ENCODE measurements at places on chromosomes 3 and 15.

DNA sequence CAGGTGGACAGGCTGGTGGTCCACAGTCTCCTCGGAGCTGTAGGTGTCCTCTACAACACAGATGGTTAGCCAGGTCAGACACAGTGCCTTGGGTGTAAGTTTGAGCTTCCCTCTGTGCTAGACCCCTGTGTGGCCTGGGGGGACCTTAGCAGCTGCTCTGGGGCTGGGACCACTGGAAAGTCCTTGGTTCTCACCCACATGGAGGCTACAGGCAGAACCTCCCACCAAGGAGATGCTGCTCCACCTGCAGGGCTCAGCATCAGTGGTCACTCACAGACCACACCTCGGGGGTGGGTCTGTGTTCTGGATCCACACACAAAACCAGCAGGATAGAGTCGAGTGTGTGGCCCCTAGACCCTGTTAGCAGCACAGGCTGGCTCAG lies 8.4 kb downstream of the RASL12 start:
- no peak for DNase-seq

DNA sequence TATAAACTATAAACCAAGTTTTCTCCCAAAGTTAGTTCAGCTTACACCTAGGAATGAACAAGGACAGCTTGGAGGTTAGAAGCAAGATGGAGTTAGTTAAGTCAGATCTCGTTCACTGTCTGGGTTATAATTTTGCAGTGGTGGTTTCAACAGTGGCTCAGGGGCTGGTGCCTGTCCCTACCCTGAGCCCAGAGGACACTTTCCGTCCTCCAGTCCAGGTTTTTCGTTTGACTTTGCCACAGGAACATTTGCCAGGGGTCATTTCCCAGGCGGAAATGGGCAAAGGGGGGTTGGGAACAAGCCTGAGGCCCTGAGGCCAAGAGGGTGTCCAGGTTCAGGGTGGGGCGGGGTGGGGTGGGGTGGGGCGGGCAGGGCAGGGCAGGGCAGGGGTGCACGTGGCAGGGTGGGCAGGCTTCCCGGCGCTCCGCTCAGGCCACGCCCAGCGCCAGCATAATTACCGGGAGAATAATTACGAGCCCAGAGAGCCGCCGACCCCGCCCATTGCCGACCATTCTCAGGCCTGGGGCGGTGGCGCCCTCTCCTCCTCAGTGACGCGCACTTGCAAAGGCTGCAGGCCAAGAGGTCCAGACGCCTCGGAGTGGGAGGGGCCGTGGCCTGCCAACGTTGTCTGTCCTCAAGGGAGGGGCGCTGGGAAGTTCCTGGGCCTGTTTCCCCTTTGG lies 70.4 kb downstream of the KLF13 start:
- peak; percentile 43 for DNase-seq

DNA sequence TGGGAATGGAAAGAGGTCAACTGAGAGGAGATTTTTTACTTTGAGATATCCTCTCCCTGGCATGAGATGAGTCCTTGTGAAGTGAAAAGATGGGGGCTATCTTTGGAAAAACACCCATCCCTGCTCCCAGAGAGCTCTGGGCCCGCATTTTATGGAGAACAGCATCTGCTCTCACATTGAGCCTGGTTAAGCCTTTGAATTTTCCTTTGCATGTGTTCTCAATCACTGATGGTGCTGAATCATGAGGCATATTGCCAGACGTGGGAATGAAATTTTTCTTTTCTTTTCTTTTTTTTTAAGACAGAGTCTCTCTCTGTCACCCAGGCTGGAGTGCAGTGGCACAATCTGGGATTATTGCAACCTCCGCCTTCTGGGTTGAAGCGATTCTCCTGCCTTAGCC lies 24.4 kb downstream of the TMEM45A start:
- no peak for DNase-seq

- DNase-seq, result no peak
Measured at GRCh38 chr3:177341736-177342419, 144.6 kb upstream of the TBL1XR1 start.

GRCh38 chr15:87538327-87538834 lies 718.2 kb downstream of the NTRK3 start:
- DNase-seq, result no peak

GRCh38 chr3:39285332-39285731 lies 5.5 kb upstream of the CX3CR1 start:
- DNase-seq, result no peak

- no peak for DNase-seq
Measured at GRCh38 chr15:101118615-101119014, 133.2 kb downstream of the CHSY1 start.

- DNase-seq, result no peak
Measured at GRCh38 chr15:76160426-76161152, 100.8 kb downstream of the TMEM266 start.

DNA sequence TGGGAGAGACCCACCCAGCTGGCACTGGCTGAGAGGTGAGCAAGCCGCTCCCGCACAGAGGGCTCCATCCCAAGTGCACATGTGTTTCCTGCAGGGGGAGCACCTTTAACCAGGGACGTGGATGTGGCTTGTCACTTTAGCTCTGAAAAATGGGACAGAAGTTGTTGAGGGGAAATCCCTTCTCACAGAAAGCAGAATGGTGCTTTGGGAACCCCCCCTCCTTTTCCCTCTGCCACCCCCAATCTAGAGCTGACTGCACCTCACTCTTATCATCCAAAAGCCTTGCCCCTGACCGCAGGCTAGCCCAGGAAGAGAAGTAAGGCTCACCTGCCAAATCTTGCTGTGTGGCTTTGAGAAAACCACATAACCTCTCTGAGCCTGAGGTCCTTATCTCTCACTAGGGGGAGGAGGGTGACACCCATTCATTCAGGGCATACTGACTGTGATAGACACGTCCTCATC lies 77.9 kb downstream of the RPN1 start:
- DNase-seq, result peak; percentile 46

DNA sequence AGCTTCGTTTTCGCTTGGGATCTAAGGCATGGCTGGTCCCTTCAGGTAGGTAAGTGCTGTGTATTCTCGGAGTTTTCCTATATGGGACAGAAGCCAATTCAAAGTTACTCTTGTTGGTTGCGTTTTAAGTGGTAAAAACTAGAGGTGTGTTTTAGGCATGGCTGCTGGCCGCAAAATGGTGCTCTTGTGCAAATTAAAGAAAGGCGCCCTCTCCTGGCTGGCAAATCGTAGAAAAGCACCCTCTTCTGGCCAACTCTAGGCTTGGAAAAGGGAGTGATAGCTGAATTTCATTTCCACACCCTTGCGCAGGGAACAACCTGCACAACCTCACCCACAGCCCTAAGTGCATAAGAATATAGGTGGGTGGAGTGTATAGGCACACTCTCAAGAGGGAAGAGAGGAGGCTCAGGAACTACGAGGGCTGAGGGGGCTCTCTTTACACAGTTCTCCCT lies 23.5 kb downstream of the DRD3 start:
- DNase-seq, result peak; percentile 27

DNA sequence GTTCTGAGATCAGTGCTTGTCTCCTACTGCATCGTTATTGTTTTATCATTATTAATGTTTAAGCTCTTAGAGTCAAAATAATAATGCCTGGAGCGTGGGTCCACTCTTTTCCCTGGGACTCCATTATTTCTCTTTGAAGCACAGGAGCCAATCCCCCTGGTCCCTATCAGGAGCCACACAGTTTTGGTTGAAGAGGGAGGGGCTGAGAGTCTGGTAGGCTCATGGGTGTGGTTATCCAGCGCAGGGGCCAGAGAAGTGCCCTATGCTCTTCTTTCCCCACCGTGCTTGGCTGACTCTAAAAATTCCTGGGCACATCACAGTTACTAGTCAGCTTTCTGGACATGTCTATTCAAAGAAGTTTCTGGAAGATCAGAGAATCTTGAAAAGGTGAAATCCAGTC lies 121.5 kb downstream of the DNAJB8 start:
- no peak for DNase-seq

- DNase-seq, result no peak
Measured at GRCh38 chr15:95150466-95150865, 919.1 kb downstream of the MCTP2 start.

GRCh38 chr3:4220065-4220464 lies 83.1 kb upstream of the SETMAR start:
- no peak for DNase-seq

DNA sequence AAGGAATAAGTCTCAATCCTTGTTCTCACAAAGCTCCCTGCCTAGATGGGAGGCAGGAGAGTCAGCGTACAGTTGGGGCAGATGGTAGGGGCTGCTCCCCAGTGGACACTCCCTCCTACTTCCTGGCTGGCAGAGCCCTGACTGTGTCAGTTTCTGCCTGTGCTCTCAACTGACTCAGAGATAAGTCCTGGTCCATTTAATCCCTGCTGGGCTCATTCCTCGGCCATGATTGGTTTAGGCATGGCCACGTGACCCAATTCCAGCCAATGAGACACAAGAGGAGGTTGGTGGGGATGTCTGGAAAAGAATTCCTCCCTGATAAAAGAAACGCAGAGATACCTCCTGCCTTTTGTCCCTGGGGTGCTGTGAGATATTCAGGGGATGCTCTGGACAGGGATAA lies 118.1 kb upstream of the SLC6A11 start:
- no peak for DNase-seq

DNA sequence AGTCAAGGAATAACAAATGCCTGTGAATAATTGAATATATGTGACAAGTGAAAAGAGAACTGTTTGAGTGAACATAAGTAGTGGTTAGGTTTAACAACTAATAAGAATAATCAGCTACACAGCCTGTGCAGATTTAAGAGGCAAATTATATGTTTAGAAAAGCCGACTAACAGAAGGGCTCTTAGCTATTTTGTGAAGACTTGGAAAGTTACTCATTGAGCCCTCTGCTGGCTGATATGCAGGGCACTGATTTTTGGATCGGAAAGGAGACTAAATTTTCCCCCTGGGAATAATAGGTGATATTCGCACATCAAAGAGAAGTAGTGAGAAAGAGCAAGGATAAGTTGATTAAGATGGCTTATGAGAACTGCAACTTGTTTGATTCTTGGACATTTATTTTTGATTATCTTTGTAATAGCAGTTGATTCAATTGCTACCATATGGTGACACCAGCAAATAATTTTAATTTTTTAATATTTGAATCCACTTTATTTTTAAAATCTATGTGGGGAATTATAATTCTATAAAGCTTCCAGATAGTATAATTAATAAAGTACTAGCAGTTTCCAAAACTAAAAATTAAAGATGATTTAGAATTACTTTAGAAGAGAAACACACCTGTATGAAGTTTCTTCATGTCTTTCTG lies 156.2 kb downstream of the NLGN1 start:
- DNase-seq, result no peak

- DNase-seq, result no peak
Measured at GRCh38 chr15:88040516-88040915, 216.0 kb downstream of the NTRK3 start.

DNA sequence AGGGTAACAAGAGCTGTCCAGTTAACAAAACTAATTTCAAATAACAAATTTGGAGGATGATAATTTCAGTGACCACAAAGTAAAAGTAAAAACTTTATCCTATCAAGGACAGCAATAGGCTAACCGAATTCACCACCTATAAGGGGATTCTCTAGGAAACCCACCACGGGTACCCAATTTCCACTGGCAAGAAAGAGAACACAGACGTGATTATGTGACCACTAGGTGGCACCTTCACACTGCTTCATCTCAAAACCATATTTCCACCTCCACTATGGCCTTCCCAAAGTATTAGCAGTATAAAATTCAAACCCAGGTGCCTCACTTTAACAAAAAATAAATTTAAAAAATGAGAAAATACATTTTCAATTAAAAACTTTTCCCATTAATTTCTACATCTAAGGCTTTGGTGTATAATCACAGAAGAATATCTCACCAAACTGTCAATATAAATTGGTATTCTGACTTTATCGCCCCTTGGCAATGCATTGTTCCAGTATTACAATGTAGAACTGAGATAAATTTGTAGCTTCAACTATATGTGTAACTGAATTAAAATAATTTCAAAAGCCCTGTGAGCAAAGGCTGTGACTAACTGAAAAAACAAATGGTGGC lies 96.5 kb downstream of the FSIP1 start:
- peak; percentile 40 for DNase-seq

GRCh38 chr3:114552527-114552812 lies 258.6 kb downstream of the TIGIT start:
- DNase-seq, result no peak

DNA sequence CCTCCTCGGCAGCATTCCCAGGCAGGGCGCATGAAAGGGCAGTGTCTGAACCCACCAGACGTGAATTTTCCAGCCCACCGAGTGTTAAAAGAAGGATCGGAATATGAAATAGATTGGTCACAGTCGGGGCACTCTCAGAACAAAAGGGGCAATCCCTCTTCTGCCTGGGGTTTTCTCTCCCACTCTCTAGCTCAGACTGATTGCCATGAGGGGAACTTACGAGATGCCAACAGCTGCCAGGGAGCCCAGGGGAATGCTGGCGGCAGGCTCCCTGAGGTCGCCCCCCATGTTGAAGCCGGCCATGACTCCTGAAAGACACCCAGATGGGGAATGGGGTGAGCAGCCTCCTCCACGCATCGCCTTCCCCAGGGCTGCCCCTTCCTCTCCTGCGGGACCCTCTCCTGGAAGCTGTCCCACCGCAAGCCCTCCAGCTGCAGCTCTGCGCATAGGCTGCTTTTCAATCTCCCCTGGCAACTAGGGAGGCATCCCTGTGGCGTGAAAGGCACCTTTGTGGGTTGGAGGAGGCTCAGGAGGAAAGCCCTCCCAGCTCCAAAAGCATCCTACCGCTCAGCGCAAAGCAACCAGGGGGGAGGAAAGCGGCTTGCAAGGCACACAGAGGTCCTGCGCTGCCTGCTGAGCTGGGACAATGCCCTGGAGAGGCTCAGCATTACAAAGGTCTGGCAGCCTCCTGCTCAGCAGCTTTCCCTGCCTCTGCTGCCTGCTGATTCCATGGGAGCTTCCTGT lies 64.8 kb upstream of the HEG1 start:
- DNase-seq, result no peak

DNA sequence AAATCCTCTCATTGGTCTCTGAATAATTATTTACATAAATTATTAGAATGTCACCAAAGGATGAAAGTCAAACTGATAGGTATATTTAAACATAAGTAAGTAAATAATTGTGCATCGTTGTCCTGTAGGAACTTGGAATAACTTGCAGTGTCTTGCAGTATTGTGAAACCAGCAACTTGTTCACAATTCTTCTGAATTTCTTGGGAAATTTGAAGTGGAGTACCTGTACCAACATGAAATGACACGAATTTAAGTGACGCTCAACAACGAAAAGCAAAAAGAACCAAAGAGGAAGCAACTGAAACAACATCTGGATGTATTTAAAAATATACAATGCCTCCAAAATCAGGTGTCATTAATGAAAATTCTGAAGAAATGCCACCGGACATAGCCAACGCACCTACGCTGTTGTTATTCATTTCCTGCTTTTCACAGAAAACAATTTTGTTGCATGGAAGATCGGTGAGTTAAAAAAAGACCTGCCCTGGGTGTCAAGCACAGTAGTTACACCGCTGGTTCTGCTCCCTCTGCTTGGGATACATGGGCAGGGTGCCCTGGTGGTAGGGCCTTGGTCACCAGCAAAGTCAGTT lies 112.5 kb downstream of the RPLP1 start:
- DNase-seq, result no peak

GRCh38 chr15:89656116-89656815 lies 999 bp upstream of the KIF7 start:
- DNase-seq, result no peak

Measured in GM10248 (cell line).